ENCODE measurements at places on chromosomes 5 and 9.
A peak's percentile ranks its signal among the peaks of the same experiment; 100 is the strongest.

DNA sequence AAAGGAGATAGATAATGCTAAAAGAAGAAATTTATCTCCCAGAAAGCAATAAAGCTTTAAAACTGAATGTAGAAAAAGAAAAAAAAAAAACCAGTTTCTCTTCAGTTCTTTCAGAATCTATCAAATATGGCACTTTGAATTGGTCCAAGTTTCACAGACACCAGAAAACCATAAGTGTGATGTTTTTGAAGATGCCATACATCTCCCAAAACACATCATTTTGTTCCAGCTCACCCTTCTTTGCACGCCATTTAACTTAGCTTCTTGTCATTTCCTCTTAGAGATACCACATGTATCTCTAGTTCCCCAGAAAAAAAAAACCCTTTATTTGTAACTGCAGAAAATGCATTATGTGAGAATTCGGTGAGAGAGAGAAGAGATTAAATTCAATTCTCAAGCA lies 46.1 kb upstream of the MAMDC2 start:
- DNase-seq = no peak

DNA sequence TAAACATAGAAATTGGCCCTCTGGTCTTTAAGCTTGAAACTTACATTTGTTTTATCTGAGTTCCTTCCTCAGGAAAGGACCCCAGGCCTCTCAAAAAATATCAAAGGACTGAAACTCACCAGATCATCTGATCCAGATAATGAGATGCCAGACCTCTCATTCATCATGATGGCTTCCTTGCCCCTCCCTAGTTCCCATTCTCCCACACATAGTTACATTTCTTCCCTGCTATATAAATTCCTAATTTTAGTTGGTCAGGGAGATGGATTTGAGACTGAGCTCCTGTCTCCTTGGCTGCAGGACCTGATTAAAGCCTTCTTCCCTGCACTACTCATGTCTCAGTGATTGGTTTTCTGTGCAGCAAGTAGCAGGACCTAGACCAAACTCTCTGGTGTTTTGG lies 119.4 kb upstream of the SPIN1 start:
- no peak for DNase-seq

DNA sequence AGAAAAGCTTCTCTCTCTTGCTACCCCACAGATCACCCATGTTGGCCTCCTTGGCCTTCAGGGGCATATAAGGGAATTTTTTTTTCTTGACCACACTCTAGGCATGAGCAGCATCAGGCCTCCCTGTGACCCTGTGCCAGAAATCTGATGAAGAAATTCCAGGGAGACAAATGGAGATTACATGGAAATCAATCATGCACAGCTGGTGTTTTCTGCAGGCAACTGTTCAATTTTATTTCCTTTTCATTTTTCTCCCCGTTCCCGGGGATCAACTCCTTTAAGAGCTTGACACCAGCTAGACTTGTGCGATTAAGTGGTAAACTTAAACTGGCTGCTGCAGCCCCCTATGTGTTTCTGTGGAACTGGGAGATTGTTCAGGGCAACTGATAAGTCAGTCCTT lies 59.3 kb downstream of the GALNT10 start:
- DNase-seq = no peak

DNA sequence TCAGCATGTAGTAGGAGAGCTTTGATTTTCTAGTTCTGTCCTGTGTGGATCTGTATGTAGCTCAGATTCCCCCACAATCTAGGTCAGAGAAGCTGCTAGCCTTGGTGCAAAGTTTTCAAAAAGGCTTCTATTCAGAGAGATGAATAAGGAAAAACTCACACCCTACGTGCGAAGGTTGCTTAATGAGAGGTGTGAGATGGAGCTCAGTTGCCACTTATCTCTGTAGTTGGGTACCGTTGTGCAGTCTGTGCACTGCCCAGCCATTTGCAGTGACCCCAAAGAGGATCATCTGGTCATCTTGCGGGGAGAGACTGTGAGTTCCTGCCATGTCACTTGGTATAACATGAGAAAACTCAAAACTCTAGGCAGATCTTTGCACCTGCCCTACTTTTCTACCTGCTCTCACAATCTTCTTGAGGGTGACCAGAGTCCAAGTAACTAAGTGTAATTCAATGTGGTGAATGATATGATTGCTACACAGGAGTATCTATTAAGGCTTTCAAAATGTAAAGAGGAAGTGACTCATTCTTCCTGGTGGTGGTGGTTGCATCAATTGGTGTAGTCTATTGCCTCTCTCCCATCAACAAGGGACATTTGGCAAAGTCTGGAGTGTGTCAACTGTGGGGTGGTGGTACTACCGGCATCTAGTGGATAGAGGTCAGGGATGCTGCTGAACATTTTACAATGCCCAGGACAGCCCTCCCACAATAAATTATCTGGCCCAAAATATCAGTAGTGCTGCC lies 65.2 kb downstream of the TMC1 start:
- no peak for DNase-seq

GRCh38 chr9:95533996-95534680 lies 17.4 kb upstream of the PTCH1 start:
- no peak for DNase-seq

- DNase-seq = no peak
Observed at GRCh38 chr9:137449081-137449844, 8.1 kb upstream of the ENTPD8 start.

DNA sequence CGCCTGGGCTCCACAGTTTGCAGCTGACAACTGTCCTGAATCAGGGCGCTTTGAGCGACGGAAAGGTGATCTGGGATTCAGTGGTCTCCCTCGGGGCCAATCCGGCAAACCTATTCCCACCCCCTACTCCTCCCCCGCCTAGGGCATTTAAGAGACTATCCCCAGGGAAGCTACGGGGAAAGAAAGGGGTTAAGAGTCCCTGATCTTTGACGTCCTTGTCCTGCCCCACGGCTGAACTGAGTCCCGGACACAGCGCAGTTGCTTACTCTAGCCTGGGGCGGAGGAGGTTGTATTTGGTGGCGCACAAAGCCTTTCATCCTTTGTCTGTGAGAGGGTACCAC lies 3.4 kb downstream of the RORB start:
- no peak for DNase-seq

GRCh38 chr9:38335686-38336085 lies 56.8 kb upstream of the ALDH1B1 start:
- DNase-seq = no peak

DNA sequence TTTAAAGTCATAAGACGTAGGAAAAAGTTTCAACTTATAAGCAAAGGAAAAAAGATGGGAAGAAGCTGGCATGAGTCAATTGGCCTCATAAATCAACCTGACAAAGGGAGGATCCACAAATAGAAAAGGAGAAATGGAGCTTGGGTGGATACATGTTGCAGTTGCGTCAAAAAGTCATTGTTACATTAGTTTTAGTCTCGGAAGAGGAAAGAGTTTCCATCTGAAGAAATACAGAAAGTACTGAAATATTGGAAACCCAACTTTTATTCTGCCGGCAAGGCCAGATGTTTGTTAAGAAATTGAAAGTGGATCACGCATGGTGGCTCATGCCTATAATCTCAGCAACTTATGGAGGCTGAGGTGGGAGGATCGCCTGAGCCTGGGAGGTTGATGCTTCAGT lies 11.3 kb upstream of the TIMD4 start:
- no peak for DNase-seq

DNA sequence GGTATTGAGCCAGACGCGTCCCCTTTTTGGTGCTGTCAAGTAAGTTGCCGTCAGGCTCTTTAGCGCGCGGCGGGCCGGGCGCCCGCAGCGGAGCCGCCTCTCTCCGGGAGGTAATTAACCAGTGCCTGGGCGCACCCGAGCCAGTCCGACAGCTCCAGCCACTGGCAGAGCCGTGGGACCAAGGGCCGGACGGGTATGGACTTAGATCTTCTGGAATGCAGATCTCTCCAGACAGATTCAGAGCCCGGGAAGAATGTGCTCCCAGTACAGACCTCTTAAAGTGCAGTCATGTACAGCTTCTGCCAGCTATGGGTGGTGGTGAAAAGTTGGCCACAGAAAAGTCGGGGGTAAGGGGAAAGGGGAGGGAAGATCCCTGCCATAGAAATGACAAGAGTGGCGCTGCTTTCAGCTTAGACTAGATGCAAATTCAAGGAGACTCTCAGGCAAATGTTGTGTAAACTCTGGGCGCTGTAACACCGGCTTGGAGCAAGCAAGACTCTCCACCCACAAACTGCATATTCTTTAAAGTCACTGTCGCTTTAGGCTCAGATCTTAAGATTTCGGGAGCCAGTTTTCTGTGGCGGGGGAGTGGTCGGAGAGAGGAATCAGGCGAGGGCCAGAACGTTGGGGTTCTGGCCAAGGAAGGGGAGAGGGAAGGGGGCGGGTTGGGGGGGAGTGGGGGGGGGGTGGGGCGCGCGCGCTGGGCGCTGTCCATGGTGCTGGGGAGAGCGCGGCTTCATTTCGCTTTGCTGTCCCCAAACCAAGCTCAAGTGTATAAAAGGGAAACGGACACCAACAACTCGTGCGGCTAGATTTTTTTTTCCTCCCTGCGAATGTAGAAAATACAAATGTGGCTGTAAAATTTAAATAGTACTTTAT lies 29.2 kb downstream of the NR2F1 start:
- DNase-seq = no peak

DNA sequence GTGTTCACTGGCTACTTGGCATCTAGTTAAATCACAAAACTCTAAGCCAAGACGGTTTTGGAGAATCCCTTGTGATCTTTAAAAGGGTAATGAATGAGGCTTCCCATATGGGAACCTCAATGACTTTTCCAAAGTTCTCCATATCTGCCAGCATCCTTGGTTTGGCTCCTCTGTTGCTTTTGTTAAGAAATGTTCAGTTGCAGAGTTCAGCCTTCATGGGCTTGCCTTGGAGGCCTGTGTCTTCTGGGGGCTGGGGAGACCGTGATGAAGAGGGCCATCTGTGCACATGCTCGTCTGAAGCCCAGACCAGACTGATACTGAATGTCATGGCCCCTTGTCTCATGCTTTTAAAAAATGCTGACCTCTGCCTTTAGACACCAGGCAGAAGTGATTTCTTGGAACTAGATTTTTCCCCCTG lies 84.3 kb downstream of the RAI14 start:
- DNase-seq = peak; percentile 89

DNA sequence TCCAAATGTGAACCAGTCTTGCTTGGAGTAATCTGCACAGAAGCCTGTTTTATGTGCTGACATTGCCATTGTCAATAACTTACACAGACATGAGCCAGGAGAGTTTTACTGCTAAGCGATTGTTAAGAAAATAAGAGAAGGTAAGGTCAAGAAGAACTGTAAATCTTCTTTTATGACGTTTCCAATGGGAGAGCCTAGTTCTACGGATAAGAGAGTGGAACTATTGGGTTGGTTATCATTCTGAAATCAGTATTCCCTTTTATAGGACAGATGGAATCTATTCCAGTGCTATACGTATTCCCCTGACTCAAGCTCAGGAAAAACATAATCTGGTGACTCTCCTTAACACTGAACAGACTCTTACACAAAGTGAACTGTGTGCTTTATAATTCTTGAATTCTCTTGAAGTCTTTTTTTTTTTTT lies 137.9 kb upstream of the OTULINL start:
- DNase-seq = no peak

DNA sequence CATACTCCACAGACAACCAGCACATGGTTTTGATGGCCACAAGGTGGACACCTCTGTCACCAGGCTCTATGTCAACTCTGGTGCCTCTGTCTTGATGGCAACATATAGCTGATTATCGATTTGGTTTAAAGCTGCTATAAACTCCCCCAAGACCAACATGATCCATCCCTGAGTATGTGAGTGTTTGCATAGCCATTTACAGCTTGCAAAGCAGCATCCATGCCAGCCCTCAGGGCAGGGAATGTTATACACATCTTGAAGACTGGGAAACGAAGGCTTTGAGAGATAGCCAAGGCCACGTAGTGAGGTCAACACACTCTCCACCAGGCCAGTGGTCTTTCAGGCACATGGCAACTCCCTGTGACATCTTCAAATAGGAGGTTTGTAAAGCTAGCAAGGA lies 40.3 kb upstream of the BRINP1 start:
- DNase-seq = no peak

DNA sequence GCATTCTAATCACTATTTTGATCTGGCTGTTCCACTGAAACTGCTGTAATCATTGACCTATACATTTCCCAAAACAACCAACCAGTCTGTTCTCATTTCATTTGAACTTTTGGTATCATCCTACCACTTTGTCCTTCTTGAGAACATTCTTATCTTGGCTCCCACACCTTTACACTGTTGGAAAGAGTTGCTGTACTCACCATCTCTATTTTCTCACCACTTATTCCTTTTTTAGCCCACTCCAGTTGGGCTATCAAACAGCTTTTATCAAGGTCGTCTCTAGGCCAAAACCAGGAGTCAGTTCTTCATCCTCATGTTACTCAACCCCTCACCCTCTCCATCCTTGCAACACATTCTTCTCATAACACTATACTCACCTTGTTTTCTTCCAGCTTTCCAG lies 170.1 kb downstream of the KDM4C start:
- DNase-seq = no peak

GRCh38 chr5:11904265-11904906 lies at the start of gene CTNND2:
CTNND2 (minus strand) TSS chr5:11904446; CDS start chr5:11903853, 593 bp downstream.
- DNase-seq = peak; percentile 34

GRCh38 chr5:34791761-34792244 lies 47.2 kb upstream of the TTC23L start:
- DNase-seq = no peak

- DNase-seq = peak; percentile 19
Observed at GRCh38 chr5:103041071-103041676, 78.8 kb downstream of the GIN1 start.

DNA sequence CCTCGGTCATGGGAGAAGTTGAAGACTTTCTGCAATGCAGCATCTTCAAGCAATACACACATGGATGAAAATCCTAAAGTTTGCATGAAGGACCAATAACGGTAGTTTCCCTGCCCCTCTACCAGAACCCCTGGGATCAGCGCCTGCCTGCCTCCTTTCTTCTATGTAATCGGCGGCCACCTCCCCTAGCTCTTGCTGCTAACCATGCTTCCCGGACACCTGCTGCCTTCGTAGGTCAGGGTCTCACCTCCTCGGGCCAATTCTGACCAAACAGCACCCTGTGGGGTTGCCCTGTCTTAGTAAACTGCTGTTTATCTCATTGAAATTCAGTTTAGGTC lies 388 bp upstream of the MED10 start:
- no peak for DNase-seq
